Peyer's patch (tissue), 4 donors: ENCODE measurements at places on chromosomes 1 and 21. TPM values are rescaled to one million over a fixed set of nuclear protein-coding genes. Genes with fewer than 3 reads are reported as not detected.
A peak's percentile ranks its signal among the peaks of the same experiment; 100 is the strongest.

DNA sequence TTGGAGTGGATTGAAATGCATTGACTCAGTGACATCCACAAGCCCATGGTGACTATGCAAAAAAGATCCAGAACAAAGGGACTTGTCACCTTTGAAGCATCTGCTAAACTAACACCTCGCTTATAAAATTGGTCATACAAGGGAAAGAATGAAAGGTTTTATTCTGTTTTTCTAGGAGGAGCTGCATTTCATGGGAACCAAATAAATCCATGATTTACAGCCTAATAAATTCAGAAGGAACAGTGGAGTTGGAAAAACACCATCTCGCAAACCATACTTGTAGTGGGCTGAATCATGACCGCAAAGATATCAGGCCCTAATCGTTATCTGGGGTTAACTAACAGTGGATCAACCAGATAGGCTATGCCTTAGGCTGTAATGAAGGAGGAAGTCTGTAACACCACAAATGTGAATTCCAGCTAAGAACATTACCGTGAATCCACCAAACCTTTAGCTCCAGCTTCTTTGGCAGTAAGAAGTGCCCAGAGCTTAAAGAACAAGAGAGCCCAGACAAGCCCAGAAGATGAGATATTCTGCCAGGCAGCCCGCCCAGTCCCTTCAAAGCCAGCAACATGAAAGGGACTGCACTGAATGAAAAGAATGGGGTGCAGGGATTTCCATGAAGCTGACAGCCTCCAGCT is 27.4 kb downstream of the RSPH1 start:
- H3K27me3 ChIP-seq: no peaks in the 10 kb centered on the region
- no peaks in the 10 kb centered on the region for H3K36me3 ChIP-seq
- H3K4me3 ChIP-seq: no peak overlapping the region
- peak overlapping the region; percentile 61 for H3K27ac ChIP-seq
- DNase-seq: no peak

DNA sequence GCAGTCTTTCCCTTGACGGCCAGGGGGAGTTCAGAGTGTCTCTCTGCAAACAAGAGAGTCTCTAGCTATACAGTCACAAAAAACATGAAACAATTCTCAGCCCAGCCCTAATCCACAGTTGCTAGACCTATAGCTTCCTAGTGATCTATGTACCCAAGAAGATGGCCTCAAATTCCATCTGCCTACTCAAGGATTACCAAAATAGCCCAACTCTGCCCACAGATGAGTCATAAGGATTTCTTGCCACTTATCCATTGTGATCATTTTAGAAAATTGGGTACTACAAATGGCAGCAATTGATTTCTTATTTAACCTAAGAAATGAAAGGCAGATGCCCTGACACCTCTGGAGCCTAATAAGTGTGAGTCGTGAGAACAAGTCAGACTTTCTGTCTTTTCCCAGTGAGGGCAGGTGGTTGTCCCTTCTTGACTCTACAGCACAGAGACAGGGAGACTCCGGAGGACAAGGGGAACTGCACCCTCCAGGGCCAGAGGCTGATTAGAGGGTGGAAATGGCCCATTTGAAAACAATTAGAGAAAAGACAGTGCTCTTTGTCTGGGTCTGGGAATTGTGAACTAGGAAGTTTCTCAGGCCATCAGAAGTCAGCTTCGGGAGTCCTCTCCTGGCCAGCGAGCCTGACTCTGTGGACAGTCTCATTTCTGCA is 65.4 kb downstream of the ABCA4 start:
- no peak for DNase-seq
- H3K36me3 ChIP-seq: no peaks in the 10 kb centered on the region

The LYPD8 gene
- not detected for total RNA-seq

The FCRL2 gene
- 114 TPM for total RNA-seq

The GJA9 gene
- not detected for total RNA-seq

- peak; percentile 5 for DNase-seq
- H3K4me1 ChIP-seq: no peaks in the 10 kb centered on the region
- no peaks in the 10 kb centered on the region for H3K27me3 ChIP-seq
- no peak overlapping the region for H3K27ac ChIP-seq
Observed at GRCh38 chr21:36732761-36733160, 33.8 kb downstream of the SIM2 start.

DNA sequence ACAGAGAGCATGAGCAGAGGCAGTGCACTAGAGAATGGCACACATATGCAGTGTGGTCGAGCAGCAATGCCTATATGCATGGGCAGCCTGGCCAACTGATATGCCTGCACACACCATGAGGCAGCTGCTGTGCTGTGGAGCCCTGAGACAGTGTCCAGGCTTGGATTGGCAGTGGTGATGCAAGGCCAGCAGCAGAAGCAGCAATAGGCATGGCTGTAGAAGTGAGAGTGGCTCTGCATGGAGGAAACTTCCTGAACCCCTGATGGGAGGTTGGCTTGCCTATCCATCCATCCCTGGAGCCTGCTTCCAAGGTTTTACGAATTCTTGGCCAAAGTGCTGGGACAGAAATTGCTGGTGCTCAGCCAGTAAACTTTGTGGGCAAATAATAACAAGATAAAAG is 89.7 kb downstream of the DIRAS3 start:
- H3K27ac ChIP-seq: no peak overlapping the region
- no peaks in the 10 kb centered on the region for H3K4me1 ChIP-seq
- no peaks in the 10 kb centered on the region for H3K27me3 ChIP-seq
- DNase-seq: no peak

DNA sequence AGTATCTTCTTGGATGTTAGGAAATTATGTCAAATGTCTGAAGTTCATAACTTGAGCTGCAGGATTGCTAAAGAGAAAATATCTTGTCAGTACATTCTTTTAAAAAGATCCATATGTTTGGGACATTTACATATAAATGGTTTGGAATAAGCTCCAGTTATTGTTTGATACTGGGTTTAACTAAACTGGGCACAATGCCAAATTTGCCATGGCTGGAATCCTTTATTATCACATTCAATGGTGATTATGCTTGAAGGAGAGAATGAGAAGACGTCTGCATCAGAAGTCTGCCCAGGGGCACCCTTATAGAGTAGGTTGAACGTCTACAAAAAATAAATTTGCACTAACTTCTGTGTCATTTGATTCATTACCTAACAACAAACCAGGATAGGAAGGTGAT is 652.5 kb downstream of the AMY1C start:
- no peak overlapping the region for H3K4me3 ChIP-seq
- H3K4me1 ChIP-seq: no peaks in the 10 kb centered on the region
- H3K36me3 ChIP-seq: no peaks in the 10 kb centered on the region
- no peak overlapping the region for H3K27ac ChIP-seq

The RGS8 gene
- not detected for total RNA-seq

GRCh38 chr1:2088458-2088857 is 38.2 kb downstream of the PRKCZ start:
- H3K27ac ChIP-seq: peak overlapping the region; percentile 4
- no peaks in the 10 kb centered on the region for H3K36me3 ChIP-seq
- no peak for DNase-seq
- H3K4me1 ChIP-seq: peaks cover 8% of the 10 kb centered on the region

DNA sequence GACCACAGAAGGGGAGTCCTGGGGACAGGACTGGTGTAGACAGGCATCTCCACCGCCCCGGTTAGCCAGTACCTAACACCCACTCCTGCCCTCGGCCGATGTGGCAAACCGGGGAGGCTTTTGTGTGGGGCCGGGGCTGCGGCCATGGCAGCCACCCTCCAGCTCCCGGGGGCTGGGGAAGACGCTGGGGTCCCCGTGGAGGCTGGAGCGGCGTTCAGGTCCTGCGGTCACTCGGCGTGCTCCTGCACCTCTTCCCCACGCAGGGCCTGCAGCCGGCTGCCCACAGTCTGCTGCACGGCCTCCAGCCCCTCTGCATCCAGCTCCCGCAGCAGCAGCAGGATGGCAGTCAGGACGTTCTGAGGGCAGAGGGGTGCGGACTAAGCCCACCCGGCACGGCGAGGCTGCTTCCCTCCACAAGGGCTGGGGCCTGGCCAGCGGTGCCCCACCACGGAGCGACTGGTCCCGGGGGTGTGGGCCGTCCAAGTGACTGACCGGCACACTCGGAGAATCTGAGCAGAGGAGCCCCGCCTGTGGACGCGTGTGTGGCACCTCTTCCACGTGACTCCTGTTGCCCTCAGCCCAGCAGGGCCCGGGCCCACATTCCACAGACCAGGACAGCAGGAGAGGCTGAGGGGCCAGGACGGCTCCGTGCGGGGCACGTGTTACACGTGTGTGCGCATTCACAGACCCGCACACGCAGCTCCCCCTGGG is 9.1 kb downstream of the CFAP410 start:
- H3K36me3 ChIP-seq: no peaks in the 10 kb centered on the region
- H3K4me1 ChIP-seq: no peaks in the 10 kb centered on the region
- H3K27me3 ChIP-seq: no peaks in the 10 kb centered on the region
- H3K27ac ChIP-seq: no peak overlapping the region

GRCh38 chr1:28039341-28039740 is 49.1 kb downstream of the EYA3 start:
- no peaks in the 10 kb centered on the region for H3K4me1 ChIP-seq
- H3K36me3 ChIP-seq: no peaks in the 10 kb centered on the region
- no peak overlapping the region for H3K27ac ChIP-seq
- H3K4me3 ChIP-seq: no peak overlapping the region
- H3K27me3 ChIP-seq: no peaks in the 10 kb centered on the region

DNA sequence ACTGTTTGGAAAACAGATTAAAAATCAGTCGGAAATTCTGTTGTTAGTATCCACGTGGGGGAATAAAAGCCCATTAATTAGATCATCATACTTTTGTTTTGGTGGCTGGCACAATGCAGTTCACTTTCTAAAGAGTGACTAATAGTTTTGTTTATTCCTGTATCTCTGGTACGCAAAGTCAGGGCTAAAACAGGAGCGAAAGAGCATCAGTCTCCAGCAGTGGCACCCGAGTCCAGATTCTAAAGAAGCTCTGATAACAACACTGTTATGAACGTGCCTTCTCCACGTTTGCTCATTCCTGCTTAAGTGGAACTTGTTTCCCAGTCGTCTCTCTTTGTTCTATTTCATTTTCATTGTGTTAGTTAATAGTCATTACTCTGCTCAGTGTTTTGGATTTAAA is 69.6 kb downstream of the HSPA13 start:
- no peaks in the 10 kb centered on the region for H3K27me3 ChIP-seq
- no peak overlapping the region for H3K27ac ChIP-seq
- H3K36me3 ChIP-seq: no peaks in the 10 kb centered on the region
- H3K4me1 ChIP-seq: no peaks in the 10 kb centered on the region
- no peak for DNase-seq
- H3K4me3 ChIP-seq: no peak overlapping the region

GRCh38 chr21:23398726-23399125 is 2208.6 kb downstream of the MRPL39 start:
- H3K27me3 ChIP-seq: no peaks in the 10 kb centered on the region
- H3K27ac ChIP-seq: no peak overlapping the region
- no peak overlapping the region for H3K4me3 ChIP-seq

- no peaks in the 10 kb centered on the region for H3K36me3 ChIP-seq
- no peak overlapping the region for H3K4me3 ChIP-seq
- H3K27ac ChIP-seq: no peak overlapping the region
- H3K27me3 ChIP-seq: no peaks in the 10 kb centered on the region
- no peaks in the 10 kb centered on the region for H3K4me1 ChIP-seq
- no peak for DNase-seq
Observed at GRCh38 chr1:229012823-229013222, 258.1 kb upstream of the RAB4A start.

The AMIGO1 gene
- 6.3 TPM for total RNA-seq

DNA sequence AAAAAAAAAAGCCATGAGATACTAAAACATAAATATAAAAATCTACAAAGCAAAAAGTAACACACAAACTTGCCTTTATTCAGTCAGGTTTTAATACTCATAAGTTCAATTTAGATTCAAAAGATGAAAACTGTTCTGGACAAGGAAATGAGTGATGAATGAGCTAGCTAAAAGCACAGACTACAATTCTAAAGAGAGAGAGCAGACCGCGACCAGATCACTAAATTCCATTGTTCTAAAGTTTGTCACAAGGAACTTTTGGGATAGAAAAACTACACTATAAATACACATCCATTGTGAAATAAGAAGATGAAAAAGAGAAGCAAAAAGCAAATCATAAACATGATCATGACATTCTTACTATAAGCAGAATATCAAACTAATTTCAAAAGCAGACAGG is 1.7 kb downstream of the ODF2L start:
- H3K27me3 ChIP-seq: no peaks in the 10 kb centered on the region
- no peaks in the 10 kb centered on the region for H3K36me3 ChIP-seq
- H3K4me1 ChIP-seq: no peaks in the 10 kb centered on the region
- no peak for DNase-seq
- no peak overlapping the region for H3K4me3 ChIP-seq
- no peak overlapping the region for H3K27ac ChIP-seq

GRCh38 chr1:165629848-165630628 is 996 bp upstream of the MGST3 start:
- peak overlapping the region; percentile 78 for H3K4me3 ChIP-seq
- no peaks in the 10 kb centered on the region for H3K36me3 ChIP-seq
- no peak for DNase-seq
- peak overlapping the region; percentile 90 for H3K27ac ChIP-seq
- H3K27me3 ChIP-seq: no peaks in the 10 kb centered on the region
- H3K4me1 ChIP-seq: no peaks in the 10 kb centered on the region

GRCh38 chr1:84585803-84586202 is 11.6 kb upstream of the CTBS start:
- no peak for DNase-seq
- H3K4me3 ChIP-seq: no peak overlapping the region
- no peak overlapping the region for H3K27ac ChIP-seq
- H3K36me3 ChIP-seq: no peaks in the 10 kb centered on the region
- H3K27me3 ChIP-seq: no peaks in the 10 kb centered on the region
- H3K4me1 ChIP-seq: no peaks in the 10 kb centered on the region

DNA sequence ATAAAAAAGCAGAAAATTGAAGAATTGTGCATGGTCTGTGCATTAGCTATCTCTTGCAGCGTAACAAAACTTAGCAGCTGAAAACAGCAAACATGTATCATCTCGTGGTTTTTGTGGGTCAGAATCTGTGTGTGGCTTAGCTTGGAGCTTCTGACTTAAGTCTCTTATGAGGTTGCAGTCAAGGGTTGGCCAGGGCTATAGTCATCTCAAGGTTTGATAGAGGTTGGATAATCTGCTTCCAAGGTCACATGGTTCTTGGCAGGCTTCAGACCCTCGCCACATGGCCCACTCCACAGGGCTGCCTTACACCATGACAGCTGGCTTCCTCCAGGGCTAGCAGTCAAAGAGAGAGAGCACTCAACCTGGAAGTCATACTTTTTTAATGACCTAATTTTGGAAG is 35.9 kb downstream of the CNST start:
- H3K27ac ChIP-seq: no peak overlapping the region
- H3K36me3 ChIP-seq: no peaks in the 10 kb centered on the region
- no peak for DNase-seq
- H3K4me1 ChIP-seq: peaks cover 12% of the 10 kb centered on the region
- H3K27me3 ChIP-seq: no peaks in the 10 kb centered on the region

DNA sequence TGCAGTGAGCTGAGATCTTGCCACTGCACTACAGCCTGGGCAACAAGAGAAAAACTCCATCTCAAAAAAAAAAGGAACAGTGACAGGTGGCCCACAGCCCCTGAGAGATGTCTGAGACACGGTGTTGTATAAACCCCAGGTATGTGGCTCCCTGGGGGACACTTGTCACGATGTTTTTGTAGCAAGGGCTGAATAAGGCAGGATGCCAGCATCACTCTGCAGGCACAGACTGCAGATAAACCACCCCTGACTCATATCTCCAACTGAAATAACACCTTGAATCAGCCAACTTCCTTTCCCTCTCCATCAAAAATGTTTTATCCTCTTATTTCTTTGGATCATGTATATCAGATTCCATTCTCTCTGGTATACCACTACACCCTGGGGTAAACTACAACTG is 52.5 kb downstream of the NMNAT2 start:
- H3K36me3 ChIP-seq: no peaks in the 10 kb centered on the region
- no peak overlapping the region for H3K27ac ChIP-seq
- H3K4me3 ChIP-seq: no peak overlapping the region
- DNase-seq: no peak
